ENCODE measurements at places on chromosomes 6 and 20.

DNA sequence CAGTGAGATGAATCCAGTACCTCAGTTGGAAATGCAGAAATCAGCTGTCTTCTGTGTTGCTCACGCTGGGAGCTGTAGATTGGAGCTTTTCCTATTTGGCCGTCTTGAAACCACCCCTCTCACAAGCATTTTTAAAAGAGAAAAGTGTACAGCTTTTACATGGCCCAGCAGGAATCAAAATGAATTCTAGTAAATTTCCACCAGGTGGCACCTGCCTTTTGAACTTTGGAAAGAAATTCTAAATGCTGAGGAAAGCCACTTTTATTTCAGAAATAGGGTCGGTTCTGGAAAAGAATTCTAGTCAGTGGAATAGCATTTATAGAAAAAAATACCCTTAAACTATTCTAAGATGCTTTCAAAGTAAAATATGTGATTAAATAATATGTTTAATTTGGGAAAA lies 647.8 kb downstream of the CD109 start:
- DNase-seq, result no peak

DNA sequence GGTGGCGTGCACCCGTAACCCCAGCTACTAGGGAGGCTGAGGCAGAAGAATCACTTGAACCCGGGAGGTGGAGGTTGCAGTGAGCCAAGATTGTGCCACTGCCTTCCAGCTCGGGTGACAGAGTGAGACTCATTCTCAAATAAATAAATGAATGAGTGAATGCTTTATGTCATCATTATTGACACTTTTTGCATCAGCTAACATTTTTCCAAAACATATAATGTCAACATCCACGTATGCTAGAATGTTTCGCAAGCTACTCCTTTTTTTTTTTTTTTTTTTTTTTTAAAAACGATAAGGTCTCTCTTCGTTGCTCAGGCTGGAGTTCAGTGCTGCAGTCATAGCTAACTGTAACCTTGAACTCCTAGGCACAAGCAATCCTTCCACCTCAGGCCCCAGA lies 72.2 kb downstream of the SENP6 start:
- DNase-seq, result no peak

DNA sequence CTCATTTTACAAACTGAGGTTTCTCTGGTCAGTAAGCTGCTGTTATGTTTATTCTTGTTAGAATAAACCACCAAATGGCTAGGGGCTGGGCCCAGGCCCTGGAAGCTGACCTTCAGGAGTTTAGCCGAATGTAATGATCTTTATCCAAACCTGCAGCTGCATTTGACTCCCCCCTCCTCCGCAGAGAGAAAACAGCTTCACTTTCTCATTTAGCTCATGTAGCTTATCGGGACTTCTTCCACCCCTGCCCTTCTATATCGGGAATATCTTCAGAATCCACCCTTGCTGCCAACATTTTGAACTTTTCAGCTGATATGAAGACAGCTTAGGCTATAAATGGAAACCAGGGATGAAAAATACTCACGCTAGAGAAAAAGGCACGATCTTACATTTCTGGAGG lies 102.6 kb downstream of the ZMYND8 start:
- DNase-seq, result no peak

- DNase-seq, result peak; percentile 17
Measured at GRCh38 chr6:35776364-35777215, at the start of gene CLPSL2. Gene CLPSL2 (plus strand): TSS chr6:35776598. CDS start chr6:35776619, 21 bp downstream.

- no peak for DNase-seq
Measured at GRCh38 chr6:1267790-1268762, 43.8 kb upstream of the FOXQ1 start.

DNA sequence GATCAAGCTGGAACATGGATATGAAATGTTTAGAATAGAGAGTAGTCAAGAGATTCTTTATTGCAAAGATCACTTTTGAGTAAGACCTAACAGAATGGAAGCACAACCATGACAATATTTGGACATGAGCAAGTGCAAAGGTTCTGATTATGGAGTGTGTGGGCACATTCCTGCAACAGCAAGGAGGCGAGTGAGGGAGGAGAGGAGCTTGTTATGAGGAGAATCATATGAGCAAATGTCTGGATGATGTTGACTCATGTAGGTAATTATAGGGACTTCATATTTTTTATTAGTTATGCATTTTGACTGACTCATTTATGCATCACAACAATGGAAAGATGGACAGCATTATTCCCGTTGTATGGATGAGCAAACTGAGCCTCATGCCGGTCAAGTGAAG lies 100.8 kb upstream of the SLC35B3 start:
- DNase-seq, result no peak

DNA sequence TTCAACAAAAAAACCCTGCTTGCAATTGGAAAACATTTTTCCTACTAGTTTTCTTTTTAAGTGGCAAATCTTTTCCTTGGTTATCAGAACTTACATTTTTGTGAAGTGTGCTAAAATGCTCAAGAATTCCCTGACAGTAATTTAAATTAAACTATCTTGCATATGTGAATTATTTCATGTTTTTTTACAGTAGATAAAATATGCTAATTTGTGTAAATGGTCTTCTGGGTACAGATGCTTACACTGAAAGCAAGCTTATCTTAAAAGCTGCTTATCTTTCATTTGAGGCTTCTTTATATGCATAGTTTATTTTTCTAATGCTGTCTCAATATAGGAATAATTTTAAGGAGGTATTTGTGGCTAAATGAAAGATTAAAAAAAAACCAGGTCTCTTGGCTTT lies 403.0 kb upstream of the FLRT3 start:
- no peak for DNase-seq
